ENCODE measurements at places on chromosomes 11 and 22. TPM values are rescaled to one million over a fixed set of nuclear protein-coding genes. Genes with fewer than 3 reads are reported as not detected.

DNA sequence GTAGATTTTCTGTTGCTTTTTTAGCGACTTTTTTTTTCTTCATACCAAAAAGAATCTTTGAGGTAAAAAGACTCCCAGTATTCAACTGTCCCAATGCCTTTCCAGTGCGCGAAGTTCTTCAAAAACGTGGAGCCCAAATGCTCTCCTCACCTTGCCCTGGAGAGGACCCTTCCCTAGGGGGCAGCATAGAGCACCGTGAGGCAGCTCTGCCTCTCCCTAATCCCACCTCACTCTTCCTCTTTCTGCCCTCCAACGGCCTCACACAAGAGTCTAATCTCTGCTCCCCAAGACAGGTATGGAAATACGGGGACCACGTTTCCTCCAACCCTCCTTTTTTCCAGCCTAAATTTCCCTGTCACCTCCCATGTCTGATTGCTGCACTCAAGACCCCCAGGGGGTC is 117.5 kb upstream of the ALX4 start:
- no peak for DNase-seq

TTC28 gene
- 30.7 TPM for polyA plus RNA-seq

TSSK2 gene
- polyA plus RNA-seq, result 0.56 TPM

SNRPD3 gene
- polyA plus RNA-seq, result 110 TPM

RHOD gene
- 13.7 TPM for polyA plus RNA-seq

GRCh38 chr11:62393735-62394134 is 25.1 kb upstream of the SCGB1A1 start:
- DNase-seq, result no peak

- no peak for DNase-seq
These were observed 185.5 kb downstream of the MN1 start for GRCh38 chr22:27616033-27616432.

DNA sequence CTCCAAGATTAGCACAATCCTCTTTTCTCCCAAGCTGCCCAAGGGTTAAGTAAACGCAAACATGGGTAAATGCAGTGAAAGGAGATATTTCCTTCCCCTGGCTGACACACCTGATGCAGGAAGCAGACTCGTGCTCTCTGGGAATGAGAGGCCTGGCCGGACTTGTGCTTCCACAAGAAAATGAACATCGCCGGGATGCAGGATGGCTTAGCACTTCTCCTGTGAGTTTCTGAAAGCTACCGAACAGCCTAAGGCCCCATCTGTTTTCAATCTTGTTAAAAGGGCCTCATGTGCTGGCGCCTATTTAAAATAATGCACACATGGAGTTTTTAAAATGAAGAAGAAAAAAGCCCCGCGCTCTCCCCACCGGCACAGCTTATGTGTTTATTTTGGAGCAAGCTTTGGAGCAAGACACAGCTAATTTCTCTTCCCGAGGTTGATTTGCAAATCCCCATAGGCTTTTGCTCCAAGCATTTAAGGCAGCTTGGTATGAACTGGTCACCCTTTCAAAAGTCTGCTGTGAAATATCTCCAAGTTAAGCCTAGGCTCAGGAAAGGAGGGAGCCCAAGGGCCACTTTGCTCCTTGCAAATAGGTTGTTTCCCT is 100.9 kb downstream of the SYN3 start:
- DNase-seq, result peak; percentile 77

SPA17 gene
- polyA plus RNA-seq, result 2.1 TPM

SCGB1A1 gene
- not detected for polyA plus RNA-seq

GRCh38 chr11:32893093-32893342 is 407 bp downstream of the QSER1 start:
- DNase-seq, result no peak

- DNase-seq, result no peak
These were observed 8.7 kb downstream of the PRDM11 start for GRCh38 chr11:45155058-45155551.

DNA sequence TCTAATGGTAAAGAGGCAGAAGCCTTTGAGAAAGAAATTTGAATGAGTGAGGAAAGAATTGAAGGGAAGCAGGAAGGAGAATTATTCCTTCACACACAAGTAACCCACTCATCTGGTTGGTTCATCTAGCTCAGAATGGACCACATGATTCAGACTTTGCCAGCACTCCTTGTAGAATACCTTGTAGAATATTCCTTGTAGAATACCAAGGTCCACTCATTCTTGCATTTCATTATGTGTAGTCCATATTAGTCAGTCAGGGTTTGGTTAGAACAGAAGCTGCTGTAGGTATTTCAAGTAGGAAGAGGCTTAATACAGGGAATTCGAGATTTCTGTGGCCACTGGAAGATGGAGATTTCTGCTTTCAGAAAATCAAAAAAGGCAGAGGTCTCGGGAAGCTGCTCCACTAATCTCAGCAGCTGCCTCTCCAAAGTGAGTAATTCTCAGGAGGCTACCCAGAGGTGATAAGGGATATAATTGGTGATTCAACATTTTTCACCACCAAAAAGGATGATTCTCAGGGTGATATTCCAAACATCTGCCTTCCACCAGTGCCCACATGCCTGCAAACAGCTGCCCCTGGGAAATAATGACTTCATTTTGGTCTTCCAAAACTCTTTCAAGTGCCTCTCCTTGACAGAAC is 329.1 kb downstream of the TMEM135 start:
- no peak for DNase-seq

- DNase-seq, result no peak
These were observed 4.2 kb upstream of the ME3 start for GRCh38 chr11:86676533-86677154.

DNA sequence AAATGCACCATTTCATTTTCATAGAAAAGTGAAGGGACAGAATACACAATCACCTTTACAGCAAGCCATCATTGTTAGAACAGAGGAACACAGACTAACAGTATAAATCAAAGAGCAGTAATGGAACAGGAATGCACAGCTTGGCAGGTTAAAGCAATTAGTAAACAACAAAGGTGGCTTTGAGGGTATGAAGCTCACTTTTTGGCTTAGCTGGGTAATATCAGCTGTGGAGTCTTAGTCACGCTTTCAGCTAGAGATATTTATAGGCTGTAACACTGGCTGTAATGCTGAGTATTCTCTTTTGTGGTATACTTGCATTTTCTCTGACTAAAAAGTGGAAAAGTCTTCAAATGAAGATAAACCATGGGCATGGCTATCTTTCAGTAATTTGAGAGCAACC is 1780.5 kb downstream of the LRRC4C start:
- DNase-seq, result no peak

GRCh38 chr22:18023509-18024275 is 669 bp downstream of the MICAL3 start:
- DNase-seq, result peak; percentile 81

TRIM49 gene
- polyA plus RNA-seq, result not detected

GRCh38 chr22:32661296-32661695 is 140.2 kb upstream of the TIMP3 start:
- no peak for DNase-seq

DNA sequence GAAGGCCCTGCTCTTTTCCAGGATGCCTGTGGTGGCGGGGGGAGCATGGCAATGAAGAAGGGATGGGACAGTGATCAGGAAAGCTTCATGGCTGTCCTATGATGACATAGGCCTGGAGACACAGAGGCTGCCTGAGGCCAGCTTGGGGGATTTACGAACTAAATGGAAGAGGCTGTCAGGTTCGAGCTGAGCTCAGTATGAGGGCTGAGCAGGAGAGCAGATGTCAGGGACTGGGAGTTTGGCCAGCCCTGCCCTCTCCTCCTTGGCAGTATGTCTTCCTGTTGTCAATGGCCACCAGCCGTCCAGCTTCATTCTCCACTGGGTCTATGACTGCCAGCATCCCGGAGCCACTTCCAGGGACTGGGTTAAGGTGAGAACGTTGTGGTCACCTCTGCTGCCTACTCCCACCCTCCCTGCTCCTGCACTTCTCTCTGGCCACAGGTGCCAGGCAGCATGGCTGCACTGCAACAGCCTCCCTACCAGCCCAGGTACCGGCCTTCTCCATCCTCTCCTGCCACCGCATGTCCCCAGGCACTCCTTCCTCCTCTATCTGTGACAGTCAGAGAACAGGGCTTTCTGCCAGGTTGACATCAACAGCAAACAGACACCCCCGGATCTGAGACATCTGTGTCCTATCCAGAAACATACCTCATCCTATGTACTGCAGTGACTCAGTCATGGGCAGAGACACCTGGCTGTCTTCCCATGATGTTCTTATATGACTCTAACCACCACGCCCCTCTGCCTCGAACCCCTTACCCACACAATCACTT is 75.1 kb downstream of the KIRREL3 start:
- DNase-seq, result no peak

- no peak for DNase-seq
These were observed 40.6 kb downstream of the RELT start for GRCh38 chr11:73416786-73417185.

- no peak for DNase-seq
These were observed 65.7 kb downstream of the NECTIN1 start for GRCh38 chr11:119663279-119663678.

VSTM5 gene
- 0.41 TPM for polyA plus RNA-seq

ACCS gene
- 17.9 TPM for polyA plus RNA-seq

GRCh38 chr11:11976481-11977127 is 31.8 kb downstream of the DKK3 start:
- DNase-seq, result no peak

GRCh38 chr11:12362857-12363256 is 14.5 kb upstream of the PARVA start:
- DNase-seq, result no peak

MMP8 gene
- polyA plus RNA-seq, result 0.10 TPM

PLEKHB1 gene
- polyA plus RNA-seq, result 0.99 TPM

GRCh38 chr22:21077884-21078508 is 32.2 kb downstream of the LRRC74B start:
- DNase-seq, result no peak

DNA sequence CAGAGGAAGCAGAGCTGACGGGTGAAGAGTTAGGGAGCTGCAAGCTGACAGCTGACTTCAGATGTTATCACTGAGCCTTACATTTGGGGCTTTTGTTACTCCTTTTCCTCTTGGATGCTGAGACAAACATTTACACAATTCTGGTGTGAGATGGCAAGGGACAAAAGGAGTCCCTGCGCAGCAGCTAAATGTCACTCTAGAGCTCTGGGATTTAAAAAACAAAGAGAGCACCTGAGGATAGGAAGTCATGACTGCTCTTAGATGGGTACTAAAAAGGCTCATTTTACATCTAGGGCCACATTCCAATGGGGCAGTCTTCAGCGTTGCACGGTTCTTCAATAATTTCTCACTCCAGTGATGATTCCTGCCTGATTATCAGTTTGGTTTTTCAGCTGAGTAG is 204.5 kb downstream of the RAB38 start:
- DNase-seq, result no peak

DNA sequence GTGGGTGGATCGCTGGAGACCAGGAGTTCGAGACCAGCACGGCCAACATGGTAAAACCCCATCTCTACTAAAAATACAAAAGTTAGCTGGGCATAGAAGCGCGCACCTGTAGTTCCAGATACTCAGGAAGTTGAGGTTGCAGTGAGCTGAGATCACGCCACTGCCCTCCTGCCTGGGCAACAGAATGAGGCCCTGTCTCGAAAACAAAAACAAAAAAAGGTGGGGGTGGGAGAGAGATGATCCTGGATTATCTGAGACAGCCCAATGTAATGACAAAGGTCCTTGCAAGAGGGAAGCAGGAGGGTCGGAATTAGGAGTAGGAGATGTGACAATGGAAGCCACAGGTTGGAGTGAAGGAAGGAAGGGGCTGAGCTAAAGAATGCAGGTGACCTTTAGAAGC is 87.6 kb upstream of the APOA1 start:
- DNase-seq, result no peak

DNA sequence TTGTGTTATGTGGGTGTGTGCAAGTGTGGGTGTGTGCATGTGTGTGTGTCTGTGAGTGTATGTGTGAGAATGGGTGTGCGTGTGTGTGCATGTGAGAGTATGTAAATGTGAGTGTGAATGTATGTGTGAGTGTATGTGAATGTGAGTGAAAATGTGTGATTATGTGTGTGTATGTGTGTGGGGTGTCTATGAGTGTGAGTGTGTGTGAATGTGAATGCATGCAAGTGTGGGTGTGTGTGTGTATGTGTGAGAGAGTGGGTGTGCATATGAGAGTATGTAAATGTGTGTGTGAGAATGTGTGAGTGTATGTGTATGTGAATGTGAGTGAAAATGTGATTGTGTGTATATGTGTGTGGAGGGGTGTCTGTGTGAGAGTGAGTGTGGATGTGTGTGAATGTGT is 1292.7 kb downstream of the TBC1D22A start:
- no peak for DNase-seq

- DNase-seq, result peak; percentile 62
These were observed 69.2 kb downstream of the SCUBE1 start for GRCh38 chr22:43273902-43274484.

DNA sequence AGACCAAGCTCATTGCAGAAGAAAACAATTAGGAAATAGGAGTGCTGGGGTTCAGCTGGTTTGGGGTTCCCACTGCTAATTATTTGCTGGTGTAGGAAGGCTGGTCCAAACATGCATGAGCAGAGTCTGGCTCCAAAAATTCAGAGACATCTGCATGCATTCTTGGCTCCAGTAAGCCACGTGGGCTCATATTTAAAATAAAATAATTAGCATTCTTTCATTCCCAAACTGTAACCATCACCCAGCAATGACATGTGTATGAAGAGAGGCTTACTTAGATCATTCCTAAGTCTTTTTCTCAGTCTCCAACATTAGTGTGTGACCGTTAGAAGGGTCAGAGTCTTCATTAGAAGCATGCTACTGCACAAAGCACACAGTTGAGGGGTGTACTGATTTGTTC is 58.4 kb downstream of the EFCAB6 start:
- no peak for DNase-seq

NECTIN1 gene
- 29.1 TPM for polyA plus RNA-seq

CRKL gene
- polyA plus RNA-seq, result 50.4 TPM

GRCh38 chr22:36151006-36151595 is 9.5 kb downstream of the APOL3 start:
- DNase-seq, result no peak

TRPC6 gene
- polyA plus RNA-seq, result 13.3 TPM

SLC22A25 gene
- not detected for polyA plus RNA-seq

TRIM48 gene
- polyA plus RNA-seq, result not detected

- no peak for DNase-seq
These were observed 8.0 kb upstream of the FIBIN start for GRCh38 chr11:26985943-26986342.

DNA sequence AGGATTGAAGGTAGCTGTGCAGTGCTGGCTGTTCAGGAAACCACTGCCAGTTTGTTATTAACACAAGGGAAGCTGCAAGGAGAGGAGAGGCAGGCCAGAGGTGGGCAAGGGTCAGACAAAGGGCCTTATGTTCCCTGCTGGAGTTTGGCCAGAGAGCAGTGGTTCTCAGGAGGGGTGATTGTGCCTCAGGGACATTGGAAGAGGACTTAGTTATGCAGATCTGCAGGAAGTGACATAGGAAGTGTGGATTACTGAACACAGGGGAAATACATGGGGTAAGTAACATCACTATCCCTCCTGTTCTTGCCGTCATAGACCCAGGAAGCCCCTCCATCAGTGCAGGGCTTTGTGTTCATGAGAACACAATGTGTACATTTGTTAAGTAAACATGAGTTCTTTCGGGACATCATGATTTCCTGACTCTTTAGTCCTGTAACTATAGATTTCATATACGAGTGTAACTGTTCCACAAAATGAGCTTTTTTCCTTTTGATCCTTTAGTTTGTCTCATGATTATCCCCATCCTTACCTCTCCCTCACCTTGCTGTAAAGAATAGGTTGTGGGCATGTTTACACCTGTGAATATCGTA is 5.9 kb downstream of the SRRD start:
- DNase-seq, result no peak

NLRP10 gene
- not detected for polyA plus RNA-seq

Data from hindlimb muscle (tissue), 1 donor.